ENCODE measurements at places on chromosomes 6 and 20. TPM values are rescaled to one million over a fixed set of nuclear protein-coding genes. Genes with fewer than 3 reads are reported as not detected.

DNA sequence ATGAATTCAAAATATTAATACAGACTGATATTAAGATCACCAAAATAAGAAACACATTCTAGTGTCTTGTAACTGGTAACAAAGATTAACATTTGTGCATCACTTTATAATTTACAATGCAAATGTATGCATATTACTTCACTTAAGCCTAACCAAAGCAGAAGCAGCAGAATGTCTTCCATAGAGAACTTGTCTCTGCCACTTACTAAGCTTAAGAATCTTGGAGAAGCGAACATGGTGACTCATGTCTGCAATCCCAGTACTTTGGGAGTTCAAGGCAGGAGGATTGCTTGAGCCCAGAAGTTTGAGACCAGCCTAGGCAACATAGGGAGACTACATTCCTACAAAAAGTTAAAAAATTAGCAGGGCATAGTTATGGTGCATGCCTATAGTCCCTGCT, 18.8 kb downstream of the AK9 start:
- no peak for DNase-seq

- no peak for DNase-seq
Measured at GRCh38 chr6:161085246-161085645, 93.7 kb downstream of the MAP3K4 start.

DNA sequence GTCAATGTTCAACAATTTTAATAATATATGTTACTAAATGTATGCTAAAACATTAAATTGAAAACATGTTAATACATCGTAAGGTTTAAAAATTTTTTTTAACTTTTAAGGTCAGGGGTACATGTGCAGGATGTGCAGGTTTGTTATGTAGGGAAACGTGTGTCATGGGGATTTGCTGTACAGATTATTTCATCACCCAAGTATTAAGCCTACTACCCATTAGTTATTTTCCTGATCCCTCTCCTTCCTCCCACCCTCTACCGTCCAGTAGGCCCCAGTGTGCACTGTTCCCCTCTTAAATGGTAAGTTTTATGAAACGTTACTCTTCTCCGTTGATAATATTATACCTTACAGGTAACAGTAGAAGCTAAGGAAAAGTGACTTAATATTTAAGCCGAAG, 15.8 kb downstream of the PDE7B start:
- no peak for DNase-seq

DNA sequence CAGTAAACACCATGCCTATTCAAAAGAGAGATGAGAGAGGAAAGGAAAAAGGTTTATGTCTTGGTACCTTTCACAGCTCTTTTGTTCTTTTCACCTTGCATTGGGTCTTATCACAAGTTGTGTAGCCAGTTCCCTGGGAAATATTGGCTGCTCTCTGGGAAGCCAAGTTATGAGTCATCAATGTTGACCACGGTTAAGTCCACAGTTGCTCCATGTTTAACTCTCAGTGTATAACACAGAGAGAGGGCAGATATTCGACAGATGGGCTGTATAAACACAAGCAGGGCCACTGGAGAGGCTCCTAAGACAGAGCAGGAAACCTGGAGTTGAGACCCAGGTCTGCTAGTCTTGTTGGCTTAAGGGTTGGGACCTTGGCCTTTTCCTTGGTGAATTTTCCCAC, 718.6 kb downstream of the QKI start:
- DNase-seq = no peak

DNA sequence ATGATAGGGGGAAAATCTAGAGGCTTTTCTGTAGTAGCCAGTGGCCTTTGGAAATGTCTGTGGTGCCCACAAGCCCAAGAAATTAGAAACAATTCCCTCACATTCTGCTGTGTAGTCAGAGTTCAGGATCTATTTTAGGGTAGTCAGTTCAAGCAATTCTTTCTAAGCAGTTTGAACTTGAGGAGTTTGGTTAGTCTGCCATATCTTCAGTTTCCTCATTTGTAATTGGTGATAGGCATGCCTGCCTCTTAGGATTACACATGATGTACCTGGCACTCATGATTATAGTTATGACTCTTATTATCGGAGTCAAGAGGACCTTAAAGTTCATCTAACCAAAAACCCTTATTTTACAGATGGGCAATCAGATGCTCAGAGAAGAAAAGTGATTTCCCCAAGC, 21.2 kb upstream of the MEP1A start:
- DNase-seq = no peak

IMPG1 gene
- total RNA-seq = not detected

DNMT3B gene
- 2.2 TPM for total RNA-seq

- no peak for DNase-seq
Measured at GRCh38 chr6:156848533-156848932, 71.4 kb downstream of the ARID1B start.

DNA sequence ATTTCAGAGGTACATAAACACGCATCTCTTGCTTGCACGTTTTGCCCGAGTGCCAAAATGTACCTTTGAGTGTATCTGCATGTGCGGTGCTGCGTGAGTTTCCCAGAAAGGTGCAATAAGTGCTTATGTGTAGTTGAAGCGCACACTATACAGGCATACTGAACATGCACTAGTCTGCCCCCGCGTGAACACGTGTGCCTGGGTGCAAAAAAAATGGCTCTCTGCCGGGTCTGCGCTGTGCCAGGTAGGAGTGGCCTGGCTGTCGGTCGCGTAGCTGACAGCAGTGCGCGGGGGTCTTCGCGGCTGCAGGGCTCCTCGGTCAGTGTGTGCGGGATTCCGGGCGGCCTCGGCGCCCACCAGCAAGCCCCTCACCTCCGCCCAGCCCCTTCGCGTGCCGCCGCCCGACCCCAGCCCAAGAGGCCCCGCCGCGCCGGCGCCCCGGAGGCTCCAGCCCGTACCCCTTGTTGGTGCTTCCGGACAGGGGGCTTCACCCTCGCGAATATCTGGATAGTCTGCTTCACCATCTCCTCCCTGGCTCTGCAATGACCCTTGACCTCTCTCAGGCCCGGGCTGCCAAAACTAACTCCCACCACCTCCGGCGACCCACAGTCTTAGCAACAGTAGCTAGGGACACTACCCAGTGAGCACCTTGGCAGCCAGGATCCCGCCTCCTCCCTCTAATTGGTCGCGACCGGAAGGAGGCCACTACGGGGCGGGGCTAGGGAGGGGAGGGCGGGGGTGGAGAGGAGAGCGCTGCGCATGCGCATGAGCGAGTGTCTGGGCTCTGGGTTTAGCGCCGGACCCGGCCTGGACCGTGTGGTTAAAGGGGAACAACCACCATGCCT, at the start of gene KIF6:
Gene KIF6, minus strand, starts transcription at position 622 of the 845 bp plus-strand sequence. Its CDS starts 98 bp downstream, at position 524.
- DNase-seq = peak; percentile 84

DNA sequence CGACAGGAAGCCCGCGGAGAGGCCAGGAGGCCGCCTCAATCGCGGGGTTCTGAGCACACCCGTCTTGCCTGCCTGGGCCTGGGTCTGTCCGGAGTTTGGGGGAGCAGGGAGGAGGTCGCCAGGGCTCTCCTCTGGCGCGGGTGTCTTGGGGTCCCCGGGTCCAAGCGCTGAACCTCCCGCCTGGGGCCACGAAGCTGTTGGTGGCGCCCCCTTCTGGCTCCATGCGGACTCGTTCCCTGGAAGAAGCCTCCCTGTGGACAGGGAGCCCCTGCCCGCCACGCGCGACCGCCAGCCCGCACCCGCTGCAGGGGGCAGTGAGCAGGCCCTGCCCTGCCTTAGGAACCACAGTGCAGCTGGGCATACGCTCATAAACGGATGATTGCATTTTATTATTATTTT, 44.7 kb downstream of the MCUR1 start:
- DNase-seq = no peak

DNA sequence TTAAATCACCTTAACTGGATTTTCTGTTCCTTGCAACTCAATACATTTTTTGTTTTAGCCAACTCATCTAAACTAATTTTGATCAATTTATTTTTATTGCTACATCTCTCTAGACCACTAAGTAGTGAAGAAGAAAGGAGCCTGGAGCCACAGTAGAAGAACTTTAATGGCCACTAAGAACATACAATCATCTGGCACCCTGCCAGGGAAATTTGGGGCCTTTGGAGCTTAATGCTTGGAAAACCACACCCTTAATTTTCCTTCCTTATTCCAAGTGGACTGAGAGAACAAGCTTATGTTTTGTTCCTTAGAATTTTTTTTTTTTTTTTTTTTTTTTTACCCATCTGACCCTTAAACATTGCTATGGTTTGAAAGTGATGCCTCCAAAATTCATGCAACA, 12.0 kb upstream of the GMDS start:
- DNase-seq = no peak

- DNase-seq = no peak
Measured at GRCh38 chr6:36622901-36623546, 28.9 kb downstream of the SRSF3 start.

- DNase-seq = no peak
Measured at GRCh38 chr20:11850901-11851300, 66.8 kb upstream of the BTBD3 start.

DNA sequence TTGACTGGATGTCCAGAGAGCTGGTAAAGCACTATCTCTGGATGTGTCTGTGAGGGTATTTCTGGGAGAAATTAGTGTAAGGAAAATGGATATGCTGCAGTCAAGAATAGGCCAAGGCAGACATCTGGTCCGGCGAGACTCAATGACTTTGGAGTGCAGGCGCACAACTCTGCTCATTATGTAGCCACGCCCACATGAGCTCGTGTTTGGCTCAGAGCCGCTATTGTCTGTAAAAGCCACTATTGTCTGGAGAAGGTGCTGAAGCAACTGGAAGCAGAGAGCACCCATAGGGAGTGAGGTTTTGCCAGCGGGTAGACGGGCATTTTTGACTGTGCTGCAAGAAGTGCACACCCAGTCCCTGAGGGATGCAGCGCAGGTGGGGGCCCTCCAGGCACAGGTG, 305.0 kb upstream of the POU3F2 start:
- no peak for DNase-seq

DNA sequence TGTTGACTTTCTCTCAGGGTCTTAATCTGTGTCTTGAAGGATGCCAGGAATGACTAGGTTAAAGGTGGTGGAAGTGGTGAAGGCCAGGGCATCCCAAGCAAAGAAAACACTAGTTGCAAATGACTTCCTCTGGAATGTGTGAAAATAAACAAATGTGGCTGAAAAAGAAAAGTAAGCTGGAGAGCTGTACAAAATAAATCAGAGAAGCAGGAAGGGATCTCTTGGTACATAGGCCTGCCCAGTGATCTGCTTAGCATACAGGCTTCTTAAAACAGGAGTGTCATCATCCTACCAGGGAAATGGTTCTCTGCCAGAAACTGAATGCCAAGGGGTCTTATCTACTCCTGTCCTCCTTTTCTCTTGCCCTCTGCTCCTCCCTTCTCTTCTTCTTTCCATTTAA, 1616.0 kb downstream of the KHDRBS2 start:
- DNase-seq = no peak

ASXL1 gene
- 195 TPM for total RNA-seq

- DNase-seq = no peak
Measured at GRCh38 chr6:13012296-13012695, 295.7 kb downstream of the PHACTR1 start.

DNA sequence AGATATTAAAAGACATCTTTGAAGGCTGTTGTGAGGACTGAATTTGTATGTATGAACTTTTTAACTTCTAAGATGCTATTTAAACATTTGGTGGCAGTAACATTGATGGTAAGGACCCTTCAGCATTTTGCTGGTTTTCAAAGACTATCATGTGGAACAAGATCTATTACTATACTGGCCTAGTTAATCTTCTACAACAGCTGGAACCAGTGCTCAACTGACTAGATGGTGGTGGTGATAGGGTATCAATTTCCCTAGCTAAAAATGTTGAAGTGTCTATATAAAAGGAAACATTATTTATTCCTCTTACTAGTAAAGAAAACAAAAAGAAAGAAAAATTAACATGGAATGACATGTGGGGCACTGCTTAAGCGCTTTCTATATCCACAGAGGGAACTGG, 195.7 kb downstream of the TASP1 start:
- no peak for DNase-seq

GRCh38 chr6:11606332-11606731, 68.8 kb downstream of the TMEM170B start:
- DNase-seq = no peak

DNA sequence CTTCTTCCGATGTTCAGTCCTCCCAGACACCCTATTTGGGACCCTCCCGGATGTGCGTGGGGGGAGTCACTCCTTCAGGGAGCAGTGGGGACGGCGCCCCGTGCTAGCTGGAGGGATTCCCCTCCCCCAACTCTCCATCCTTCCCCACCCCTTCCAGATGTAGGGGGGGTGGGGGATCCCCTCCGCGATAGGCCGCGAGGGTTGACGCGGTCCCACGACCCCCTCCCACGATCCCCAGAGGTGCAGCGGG, 548 bp downstream of the GNL1 start:
- DNase-seq = no peak

DNA sequence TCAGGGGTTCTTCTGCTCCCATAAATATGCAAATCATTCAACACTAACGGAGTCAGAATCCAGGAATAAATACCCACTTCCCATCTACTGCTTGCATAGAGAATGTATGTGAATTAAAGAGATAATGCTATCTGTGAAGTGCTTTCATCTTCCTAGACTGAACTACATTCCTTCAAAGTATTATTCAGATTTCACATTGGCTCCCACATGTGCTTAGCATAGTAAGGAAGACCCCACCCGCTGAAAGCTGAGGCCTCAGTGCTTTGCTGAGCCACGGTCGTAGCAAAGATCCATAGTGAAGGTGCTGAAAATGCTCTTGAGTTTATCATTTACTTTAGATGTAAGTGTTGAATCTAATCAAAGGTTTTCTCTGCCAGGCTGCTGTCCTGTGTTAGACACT, 97.0 kb upstream of the SPACA1 start:
- DNase-seq = no peak

HLA-DOA gene
- total RNA-seq = 1.8 TPM

DNA sequence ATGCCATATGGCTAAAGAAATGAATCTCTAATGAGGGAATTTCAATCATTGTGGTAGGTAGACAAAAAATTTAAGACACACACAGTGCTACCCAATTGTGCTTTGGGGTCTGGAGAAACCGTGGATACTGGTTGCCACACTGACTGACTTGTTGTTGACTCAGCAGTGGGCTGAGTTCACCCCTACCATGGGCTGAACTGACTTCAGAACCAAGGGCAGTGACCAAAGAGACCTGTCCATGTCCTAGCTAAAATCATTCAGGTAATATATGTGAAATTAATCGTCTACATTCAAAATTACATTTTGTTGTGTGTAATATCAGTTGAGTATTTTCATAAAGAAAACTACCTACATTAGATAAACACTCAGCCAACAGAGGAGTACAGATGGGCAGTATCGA, 131.6 kb downstream of the PDE7B start:
- no peak for DNase-seq

MACROD2 gene
- not detected for total RNA-seq
